Stimulated activated CD8-positive, alpha-beta memory T cell treated with anti-CD3 and anti-CD28 coated beads, Interleukin-7, amount 100 ng/mL, for 4 hours (primary cell): ENCODE measurements at places on chromosomes 16 and 17.
A peak's percentile ranks its signal among the peaks of the same experiment; 100 is the strongest.

DNA sequence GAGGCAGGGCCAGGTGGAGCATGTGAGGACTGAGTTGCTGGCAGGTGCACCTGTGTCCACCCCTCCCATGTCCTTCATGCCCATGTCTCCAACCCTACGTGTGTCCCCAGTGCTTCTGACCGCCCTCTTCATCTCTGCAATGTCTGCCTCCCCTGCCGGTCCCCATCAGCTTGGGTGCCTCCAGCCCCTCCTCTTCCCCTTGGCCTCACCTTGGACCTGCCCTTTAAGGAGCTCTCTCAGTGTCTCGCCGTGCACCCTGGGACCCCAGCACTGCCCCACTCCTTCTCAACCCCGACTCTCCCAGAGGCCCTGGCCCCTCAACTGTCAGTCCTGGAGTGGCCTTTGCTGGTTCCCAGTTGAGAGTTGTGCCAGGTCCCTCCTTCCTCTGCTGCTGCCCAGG is 15.0 kb downstream of the RIPOR1 start:
- DNase-seq: no peak

- DNase-seq: no peak
Measured at GRCh38 chr17:9241371-9241712, 220.0 kb downstream of the NTN1 start.

DNA sequence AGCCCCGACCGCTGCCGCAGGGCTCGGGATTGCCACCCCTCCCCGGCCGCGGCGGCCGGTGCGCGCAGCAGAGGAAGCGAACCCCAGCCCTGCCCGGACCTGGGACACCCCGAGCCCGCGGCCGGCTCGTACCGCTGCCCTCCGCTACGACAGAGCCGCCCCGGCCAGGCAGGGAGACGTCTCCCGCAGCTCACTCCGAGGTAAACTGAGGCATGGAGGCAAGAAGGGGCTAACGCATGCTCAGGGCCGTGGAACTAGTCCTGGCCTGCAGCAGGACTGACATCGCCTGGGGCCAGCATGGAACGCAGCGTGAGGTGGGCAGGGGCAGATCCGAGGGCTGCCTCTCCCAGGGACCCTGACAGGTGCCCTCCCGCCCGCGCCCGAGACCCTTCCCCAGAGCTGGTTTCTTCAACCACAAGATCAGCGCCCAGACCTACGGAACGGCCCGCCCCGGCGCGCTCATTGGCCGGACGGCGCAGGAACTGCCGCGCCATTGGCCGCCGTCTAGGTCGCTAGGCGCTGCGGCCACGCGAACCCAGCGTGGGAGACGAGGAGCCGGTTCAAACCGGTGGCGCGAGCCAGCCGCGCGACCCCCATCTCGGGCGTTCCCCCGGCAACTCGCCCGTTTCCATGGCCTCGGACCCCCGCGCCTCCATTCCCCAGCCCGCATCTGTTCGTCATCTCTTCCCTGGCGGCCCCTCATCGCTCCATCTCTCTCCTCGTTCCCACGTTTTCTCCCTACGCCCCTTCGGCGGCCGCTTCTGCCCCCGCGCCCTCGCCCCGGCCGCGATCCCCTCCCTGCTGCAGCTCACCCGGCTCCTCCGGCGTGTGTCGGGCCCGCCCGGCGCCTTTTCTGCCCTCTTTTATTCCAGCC is at the start of gene SLC43A2:
TSS of gene SLC43A2 (minus strand) at position 853 of the 874 bp plus-strand sequence. CDS start 960 bp downstream, outside the sequence.
- peak; percentile 74 for DNase-seq

DNA sequence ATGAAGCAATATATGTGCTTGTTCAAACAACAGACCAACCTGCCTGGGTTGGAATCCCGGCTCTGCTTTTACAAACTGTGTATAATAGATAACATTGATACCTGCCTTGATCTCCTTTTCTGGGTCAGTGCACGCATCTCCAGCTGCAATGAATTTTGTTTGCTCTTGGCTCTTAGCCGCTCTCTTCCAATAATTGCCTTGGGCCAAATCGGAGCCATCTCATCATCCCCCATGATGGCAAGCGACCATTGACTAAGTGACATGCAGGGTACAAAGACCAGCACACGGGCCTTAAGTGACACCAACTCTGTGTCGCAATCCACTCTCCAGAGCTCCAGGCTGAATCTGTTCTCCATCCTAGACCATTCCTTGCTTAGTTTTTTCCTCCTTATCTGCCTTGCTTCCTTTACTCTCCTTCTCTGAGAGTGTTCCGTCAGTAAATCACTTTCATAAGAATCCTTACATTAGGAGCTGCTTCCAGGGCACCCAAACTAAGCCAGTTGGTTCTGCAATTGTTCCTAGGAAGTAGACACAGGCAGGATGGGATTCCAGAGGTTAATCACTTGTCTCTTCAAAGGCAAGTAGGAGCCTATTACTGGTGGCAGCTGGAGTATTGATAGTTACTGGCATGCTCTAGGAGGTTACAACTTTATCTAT is 134.2 kb downstream of the ABCA8 start:
- DNase-seq: no peak

- peak; percentile 24 for DNase-seq
Measured at GRCh38 chr16:17026600-17027242, 444.0 kb downstream of the XYLT1 start.

DNA sequence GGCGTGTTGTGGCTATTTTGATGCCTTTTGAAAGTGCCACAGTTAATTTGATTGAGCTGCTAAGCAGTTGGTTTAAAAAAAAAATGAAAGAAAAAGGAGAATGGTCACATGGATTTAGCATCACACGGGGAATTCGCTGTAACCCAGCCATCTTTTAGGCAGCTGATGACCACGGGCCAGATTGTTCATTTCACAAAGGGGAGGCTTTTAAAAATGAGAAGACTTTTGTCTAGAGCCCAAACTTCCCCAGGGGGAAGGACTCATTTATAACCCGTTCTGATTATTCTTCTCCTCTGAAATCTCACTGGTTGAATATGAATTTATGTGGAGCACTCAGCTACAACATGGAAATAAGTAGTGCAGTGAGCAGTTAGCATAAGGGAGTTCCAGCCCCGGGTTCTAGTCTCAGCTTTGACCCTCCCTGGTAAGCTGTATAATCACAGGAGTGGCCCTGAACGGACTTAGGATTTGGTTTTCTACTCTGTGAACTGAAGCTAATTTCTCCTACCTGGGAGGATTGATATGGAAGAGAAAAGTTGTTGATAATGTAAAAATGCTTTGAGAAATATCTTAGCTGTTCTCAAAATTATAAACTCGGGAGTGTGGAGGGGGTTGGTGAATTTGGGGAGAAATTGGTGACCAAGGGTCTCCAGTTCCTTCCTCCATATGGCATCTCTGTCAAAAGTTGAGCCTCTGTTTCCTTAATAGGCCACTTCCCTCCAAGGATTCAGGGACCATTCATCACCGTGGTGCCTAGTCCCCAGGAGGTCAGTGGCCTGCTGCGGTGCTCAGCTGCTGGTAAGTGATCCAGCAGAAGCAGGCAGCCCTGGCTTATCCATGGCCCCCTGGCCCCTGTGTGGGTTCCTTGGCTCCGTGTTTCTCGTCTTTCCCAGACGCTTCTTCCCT is 76.4 kb upstream of the TBX2 start:
- no peak for DNase-seq

GRCh38 chr17:12821376-12821940 is 32.2 kb downstream of the ARHGAP44 start:
- no peak for DNase-seq

- no peak for DNase-seq
Measured at GRCh38 chr17:37847102-37847501, 77.1 kb upstream of the TBC1D3K start.

DNA sequence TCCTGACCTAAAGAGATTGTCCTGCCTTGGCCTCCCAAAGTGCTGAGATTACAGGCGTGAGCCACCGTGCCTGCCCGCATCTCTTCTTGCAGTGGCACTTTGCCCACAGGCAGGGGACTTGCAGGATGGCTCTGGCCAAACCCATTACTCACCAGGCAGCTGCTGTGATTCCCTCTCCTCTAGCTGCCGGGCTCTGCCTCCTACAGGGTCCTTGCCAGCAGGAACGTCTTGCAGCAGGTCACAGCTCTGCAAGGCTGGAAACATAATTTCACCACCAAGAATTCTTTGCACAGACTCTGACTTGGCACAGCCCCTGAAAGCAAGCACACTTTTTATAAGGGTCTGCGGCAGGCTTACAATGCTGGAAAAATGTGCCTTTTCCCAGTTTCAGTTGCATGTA is 20.3 kb downstream of the COX4I1 start:
- no peak for DNase-seq

GRCh38 chr16:83928341-83929055 is 24.5 kb upstream of the OSGIN1 start:
- no peak for DNase-seq
